ENCODE measurements at places on chromosomes 4 and X.

DNA sequence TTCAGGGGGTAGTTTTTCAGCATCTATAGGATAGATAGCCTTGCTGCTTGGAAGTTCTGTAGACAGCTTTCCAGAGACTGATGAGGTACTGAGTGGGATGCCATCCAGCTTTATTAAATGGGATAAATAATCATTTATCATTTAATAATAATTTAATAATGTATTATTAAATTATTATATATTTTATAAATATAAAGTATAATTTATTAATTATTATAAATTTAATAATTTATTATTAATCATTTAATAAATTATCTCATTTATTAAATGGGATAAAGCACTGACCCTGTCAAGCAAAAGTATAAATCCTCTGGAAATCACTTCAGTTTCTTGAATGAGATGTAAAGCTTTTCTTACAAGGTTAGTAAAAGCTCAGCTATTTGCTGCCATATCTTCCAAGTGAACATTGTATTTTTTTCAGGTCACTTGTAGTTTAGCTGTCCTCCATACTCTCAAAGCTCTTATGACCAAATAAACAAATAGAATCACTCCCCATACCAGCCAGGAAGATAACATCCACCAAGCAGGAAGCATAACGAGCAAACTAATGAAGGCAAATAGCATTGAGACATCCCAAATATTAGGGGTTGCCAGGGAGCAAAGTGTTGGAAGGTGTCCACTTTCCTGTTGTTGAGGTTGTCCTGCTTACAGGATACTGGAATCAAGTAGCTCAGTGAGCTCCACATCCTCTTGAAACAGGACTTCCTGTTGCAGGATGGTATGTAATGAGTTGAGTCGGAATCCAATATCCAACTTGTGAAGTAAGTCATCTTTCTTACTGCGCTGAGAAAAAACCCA, 88.9 kb downstream of the ZNF674 start:
- no peak for DNase-seq

- no peak for DNase-seq
These were observed 26.1 kb upstream of the SORCS2 start for GRCh38 chr4:7166237-7166636.

DNA sequence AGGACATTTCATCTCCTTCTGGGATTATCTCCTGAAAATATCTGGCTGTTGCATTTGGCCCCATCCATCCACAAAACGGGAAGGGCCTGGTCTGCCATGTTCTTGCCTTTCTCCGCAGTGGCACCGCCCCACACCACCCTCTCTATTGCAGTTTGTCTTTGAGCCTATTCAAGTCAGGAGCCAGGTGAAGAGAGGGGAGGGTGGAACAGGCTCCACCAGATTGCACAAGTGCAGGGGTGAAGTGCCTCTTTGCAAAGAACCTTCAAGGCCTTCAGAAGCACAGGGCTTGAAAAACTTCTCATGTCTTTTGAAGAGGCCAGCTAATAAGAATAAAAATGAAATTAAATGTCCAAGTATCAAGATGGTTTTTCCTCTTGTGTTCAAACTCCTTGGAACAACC, 28.7 kb downstream of the RS1 start:
- DNase-seq: no peak

GRCh38 chr4:148850257-148850995, 408.2 kb upstream of the NR3C2 start:
- DNase-seq: peak; percentile 3

GRCh38 chrX:24475480-24475879, 10.4 kb downstream of the PDK3 start:
- DNase-seq: no peak

DNA sequence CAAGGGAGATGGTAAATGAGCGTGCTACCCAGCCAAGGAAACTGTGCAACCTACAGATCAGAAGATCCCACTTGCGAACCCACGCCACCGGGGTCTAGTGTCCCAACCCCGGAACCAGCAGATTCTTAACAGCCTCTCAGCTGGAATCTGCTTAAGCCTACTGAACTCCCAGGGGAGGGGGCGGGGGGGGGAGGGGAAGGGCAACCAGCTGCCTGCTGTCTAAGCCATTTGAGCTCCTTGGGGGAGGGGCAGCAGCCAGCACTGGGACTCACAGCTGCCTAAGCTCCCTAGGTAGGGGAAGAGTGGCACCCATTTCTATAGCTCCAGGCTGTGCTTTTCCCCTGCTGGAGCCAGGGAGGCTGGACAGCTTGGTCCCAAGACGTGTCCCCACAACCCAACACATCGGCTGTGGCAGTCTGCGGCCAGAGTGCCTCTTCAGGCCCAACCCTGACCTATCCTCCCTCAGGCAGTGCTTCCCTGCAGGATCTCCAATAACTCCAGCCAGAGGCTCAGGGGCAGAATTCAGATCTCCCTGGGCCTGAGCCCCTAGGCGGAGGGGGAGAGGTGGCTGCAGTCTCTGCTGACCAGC, 289.2 kb downstream of the LDB2 start:
- no peak for DNase-seq

GRCh38 chr4:34221986-34222385, 2022.3 kb downstream of the ARAP2 start:
- DNase-seq: no peak

- no peak for DNase-seq
These were observed 54.2 kb downstream of the GRID2 start for GRCh38 chr4:92357966-92358365.

- peak; percentile 18 for DNase-seq
These were observed 22.9 kb downstream of the PABPC4L start for GRCh38 chr4:134178706-134179105.

- no peak for DNase-seq
These were observed 382.3 kb upstream of the HTR2C start for GRCh38 chrX:114201622-114202021.

DNA sequence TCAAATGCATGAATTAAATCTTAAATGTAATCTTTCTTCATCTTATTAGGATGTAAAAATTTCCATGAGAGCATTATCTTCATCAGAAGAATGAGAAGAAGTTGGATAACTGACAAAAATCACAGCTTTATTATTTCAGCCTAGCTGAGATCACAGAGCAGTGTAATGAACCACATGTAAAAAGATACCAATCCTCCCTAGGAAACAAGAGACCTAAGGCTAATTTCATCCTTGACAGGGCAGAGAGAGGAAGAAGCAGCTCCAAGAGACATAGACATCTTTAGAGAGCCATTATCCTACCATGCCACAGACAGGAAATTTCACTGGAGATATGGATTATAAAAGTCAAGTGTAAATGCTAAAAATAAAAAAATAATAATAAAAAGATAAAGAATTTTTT, 40.9 kb upstream of the IL15 start:
- DNase-seq: no peak

DNA sequence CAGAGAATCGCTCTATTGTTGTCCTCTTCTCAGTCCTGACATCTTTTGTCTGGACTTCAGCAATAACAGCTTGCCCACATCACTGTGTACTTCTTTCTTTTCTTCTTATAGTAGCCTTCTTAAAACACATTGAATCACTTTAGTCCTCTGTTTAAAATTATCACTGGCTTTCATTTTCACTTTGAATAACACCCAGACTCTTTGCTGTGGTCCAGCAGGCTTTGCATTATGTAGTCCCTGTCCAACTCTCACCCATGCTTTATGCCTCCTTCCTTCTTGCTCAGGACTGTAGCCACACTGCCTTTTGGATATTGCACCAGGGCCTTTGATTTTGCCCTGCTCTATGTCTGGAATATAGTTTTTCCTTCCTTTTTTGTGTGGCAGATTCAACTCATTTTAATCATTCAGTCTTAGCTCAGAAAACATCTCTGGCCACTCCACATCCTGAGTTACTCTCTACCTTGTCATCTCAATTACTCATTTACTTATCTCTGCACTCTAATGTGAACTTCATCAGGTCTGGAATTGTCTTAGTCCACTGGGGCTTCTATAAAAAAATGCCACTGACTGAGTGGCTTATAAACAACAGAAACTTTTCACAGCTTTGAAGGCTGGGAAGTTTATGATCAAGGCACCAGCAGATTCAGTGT, 168.2 kb downstream of the C4orf33 start:
- DNase-seq: no peak

DNA sequence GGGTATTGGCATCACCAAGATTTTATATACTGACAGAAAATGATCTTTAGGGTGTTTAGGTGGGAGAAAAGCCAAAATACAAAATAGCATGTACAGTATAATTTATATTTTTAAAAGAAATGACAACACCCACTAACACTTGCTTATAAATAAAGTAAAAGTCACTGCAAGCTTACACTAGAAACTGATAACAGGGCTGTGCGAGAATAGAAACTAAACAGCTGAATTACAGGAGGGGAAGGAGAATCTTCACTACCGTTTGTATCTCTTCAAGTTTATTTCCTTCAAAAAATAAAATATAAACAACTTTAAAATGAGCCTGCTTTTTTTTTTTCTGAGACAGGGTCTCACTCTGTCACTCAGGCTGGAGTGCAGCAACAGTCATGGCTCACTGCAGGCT, 22.8 kb downstream of the GRSF1 start:
- DNase-seq: no peak

GRCh38 chrX:15235001-15235400, 34.9 kb downstream of the ASB9 start:
- DNase-seq: no peak

GRCh38 chr4:174120446-174121295, 162.8 kb downstream of the FBXO8 start:
- peak; percentile 85 for DNase-seq

DNA sequence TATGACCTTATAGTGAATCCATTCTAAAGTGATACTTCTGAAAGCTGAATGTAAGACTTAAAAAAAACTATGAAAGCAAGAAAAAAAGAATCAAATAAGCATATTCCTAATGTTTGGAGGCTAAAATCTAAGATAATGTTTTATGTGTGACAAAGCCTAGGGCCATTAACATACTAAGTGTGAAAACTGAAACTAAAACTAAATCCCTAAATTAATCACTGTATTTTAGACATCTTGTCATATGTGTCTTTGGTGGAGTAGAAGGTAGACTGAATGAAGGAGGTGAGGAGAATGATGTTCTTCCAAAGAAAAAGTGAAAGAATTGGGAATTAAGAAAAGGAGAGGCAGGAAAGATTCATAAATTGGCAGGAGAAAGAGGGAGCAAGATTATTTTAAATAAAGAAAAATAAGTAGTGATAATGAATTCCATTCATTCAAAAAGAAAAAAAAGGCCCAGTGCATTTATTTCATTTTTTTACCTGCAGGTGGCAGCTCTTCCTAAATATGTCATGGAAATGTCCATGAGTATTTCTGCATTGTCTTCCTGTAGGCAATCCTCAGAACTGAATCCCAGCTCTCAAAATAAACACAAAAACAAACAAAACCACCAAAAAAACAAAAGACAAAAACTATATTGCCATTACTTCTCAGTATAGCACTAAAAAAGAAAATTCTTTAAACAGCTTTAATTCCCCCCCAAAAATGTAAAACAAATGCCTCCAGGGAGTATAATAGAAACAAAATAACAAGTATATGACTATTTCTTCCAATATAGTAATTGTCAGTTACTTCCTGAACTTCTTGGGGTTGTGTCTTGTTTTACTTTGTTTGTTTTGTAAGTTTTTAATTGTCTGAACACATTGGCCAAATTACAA, 17.0 kb upstream of the AP1AR start:
- DNase-seq: peak; percentile 53

DNA sequence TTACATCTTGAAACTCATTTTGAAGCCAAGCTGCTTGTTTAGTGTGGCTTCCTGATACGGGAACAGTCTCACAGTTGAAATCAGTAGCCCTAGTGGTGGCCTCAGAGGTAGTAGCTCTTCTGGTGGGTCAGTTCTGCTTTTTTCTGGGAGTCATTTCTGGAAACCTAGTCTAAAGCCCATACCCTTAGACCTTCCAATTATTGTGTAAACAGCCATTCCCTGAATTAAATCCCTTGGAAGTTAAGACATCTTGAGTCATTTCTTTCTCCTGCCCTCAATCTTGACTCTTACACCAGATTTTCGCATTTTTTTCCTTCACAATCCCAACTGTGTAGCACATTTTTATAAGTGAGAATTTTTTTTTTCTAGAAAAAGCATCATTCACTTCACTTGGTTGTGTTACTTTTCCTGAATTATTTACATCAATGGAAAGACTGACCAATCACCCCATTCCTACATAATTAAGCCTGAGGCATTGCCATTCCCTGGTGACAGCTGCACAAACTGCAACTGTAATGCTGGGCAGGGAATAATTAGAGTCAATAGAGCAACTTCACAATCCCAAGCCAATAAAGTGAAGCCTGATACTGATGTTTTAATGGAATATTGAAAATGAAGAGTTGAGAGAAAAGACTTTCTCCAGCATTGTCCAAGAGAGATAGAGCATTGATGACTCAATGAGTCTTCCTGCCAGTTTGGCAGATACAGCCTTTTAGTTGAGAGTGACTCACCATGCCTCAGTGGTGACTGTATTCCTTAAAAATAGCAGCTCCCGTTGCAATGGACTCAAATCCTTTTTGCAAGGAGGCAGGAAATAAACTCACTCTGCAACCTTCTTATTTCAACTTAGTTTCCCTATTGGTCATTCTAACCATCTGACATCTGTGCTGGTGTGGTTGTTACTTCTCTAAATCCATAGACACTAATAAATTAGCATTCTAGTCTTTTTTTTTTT, 13.0 kb upstream of the SEPSECS start:
- peak; percentile 97 for DNase-seq

DNA sequence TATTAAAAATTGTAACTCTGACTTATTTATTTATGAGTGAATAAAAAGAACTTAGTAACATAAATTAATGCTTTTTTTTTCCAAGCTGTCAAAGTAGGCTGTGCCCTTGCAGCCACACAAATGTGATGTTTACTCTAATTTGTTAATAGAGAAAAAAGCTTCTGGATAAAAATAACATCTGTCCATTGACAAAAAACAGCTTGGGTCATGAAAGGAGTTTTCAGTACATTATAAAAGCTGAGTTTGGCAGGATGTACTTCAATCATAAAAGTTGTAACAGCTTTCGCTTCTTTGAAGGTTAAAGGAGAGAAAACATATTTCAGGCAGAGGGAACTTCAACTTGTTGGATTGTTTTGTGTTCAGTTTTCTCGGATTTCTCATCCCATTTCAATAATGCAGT, 105.6 kb downstream of the SLC4A4 start:
- DNase-seq: no peak

DNA sequence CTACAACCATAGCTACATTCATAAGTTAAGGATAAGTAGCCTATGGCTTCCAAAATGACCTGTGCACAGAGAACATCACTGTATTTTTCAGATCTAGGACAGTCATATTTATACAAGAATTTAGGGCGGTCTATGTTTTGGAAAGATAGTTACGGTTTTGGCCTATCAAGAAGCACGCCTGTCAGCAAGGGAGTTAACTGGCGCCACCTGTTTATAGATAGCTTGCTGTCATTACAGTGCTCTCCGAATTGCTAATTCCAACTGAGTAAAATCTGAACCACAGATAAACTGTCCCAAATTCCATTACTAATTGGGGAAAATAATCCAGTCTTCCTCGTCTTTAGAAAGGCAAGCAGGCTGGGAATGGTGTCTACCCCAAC, 646 bp downstream of the ABCB7 start:
- DNase-seq: no peak

GRCh38 chr4:174107746-174108354, 175.6 kb downstream of the FBXO8 start:
- DNase-seq: peak; percentile 87

DNA sequence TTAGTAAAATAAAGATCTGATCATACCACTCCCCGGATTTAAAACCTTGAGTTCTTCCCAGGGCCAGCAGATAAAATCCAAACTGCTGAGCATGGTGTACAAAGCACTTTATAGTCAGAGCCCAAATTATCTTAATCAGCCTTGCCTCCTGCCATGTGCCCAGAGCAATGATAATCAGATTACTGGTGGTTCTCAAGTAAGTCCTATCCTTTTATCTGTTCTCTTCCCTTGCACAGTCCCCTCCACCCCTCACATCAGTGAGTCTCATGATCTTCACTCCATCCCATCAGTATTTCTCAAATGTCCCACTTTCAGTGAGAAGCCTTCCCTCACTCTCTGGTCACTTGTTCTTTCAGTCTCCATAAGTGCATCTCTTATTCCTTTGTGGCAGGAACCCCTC, 22.7 kb downstream of the INTS6L start:
- DNase-seq: no peak

All from amniotic epithelial cell (primary cell).